NCI-H1092 (cell line): ENCODE measurements at places on chromosomes 3 and 15.
A peak's percentile ranks its signal among the peaks of the same experiment; 100 is the strongest.

DNA sequence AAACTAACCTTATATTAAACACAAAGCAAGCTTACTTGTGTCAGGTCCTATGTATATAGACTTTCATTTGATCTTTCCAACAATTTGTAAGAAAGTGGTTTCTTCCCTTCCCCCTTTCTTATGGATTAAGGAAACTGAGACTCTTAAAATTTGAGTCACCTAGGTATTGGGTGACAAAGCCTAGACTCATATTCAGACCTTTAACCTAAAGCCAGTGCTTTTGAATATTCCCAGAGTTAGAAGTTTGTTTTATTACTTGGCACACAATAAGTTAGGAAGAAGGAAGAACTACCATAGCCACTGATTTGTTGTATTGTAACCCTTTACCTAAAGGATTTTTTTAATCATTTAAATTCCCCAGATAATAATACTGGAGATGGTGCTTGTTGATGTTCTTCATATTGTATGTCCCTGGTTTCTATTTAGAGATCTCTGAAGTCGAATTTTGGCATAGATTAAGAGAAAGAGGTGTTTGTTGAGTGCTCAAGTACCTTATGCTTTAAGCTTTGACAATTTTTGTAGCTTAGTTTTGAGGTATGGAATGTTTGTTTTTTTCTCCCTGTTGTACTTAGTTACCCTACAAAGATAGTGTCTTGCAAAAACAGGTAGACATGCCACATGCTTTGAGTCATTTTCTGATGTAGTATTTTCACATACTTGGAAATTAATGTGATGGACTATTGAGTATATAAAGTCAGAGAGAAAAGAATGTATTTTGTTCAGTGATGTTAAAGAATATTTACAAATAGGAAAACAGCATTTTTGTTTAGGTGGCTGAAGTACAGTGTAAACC is 11.2 kb downstream of the TSC22D2 start:
- DNase-seq: no peak

GRCh38 chr3:10322352-10322710 is 1.4 kb upstream of the SEC13 start:
- DNase-seq: no peak

- no peak for DNase-seq
Observed at GRCh38 chr15:37038716-37039106, 61.6 kb downstream of the MEIS2 start.

DNA sequence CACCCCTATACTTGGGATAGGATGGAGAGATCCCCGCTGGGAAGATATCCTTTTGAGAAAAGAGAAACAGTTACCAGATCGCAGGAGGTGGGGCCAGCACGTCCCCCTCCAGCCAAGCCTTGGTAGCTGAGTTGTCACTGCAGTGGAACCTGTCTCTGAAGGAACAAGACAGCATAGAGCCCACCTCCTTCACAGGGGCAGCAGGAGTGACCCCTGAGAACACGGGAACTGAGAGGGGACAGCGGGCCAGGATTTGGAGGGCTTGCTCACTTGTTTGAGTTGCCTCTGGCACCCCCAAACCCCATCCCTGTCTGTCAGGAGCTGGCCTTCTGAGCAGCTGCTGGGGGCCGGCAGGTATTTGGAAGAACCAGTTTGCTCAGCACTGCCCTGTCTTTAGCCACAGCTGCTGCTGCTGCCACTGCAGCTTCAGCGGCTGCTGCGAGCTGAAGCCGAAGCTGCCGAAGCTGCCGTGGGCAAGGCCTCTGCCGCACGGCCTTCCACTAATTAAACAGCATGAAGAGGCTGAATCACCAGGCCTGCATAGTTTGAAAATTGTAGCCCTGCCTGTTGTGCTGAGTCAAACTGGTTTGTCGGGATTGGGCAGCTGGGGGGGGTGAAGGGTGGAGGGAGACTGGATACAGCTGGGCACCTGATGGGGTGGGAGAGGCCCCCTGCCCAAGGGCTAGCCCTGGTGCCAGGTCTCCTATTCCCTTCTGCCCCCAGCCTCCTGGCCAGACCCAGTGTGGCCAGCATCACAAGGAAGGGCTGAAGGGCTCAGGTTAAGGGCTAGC is 4.0 kb downstream of the EPHB3 start:
- DNase-seq: no peak

DNA sequence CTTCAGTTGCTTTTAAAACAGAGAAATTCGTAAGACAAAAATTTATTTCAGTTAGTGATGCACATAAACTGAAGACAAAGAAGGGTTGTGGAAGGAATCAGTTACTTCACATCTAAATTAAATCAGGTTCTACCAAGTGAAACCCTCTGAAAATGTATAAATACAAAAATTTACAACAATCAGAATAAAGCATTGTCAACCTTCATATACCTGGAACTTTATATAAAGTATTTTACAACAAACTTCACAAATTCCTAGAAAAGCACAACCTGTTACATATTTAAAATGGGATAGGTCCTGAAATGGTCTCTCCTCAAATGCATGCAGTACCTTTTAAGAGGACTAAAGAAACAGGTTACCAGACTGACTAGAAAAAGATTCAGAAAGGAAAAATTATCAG is 26.9 kb downstream of the ATOSA start:
- no peak for DNase-seq

DNA sequence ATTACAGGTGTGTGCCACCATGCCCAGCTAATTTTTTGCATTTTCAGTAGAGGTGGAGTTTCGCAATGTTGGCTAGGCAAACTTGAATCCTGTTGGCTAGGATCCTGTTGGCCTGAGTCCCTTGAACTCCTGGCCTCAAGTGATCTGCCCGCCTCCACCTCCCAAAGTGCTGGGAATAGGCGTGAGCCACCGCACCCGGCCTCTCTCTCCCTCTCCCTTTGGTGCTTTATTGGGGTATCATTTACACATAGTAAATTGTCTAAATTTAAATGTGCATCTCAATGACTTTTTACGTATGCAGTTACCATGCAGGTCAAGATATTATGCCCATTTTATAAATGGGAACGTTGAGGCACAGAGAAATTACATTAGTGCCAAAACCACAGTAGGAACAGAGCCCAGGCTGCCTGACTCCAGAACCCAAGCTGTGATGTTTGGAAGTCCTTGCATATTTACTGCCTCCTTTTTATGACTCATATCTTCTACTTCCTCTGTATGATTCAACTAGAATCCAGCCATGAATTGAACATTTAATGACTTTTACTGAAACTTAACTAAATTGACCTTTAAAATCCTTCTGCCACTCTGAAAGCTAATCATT is 34.0 kb upstream of the RPP14 start:
- no peak for DNase-seq

- DNase-seq: no peak
Observed at GRCh38 chr3:45008117-45008516, 18.0 kb upstream of the CLEC3B start.

- no peak for DNase-seq
Observed at GRCh38 chr3:109265295-109265694, 51.0 kb downstream of the DPPA2 start.

- DNase-seq: no peak
Observed at GRCh38 chr3:143099210-143099609, 20.4 kb upstream of the CHST2 start.

- no peak for DNase-seq
Observed at GRCh38 chr3:113142476-113142875, 68.9 kb upstream of the BOC start.

GRCh38 chr3:187368251-187369088 is at the start of gene RTP4:
RTP4 (plus strand) TSS chr3:187368385; CDS start chr3:187368442, 57 bp downstream.
- DNase-seq: peak; percentile 44

DNA sequence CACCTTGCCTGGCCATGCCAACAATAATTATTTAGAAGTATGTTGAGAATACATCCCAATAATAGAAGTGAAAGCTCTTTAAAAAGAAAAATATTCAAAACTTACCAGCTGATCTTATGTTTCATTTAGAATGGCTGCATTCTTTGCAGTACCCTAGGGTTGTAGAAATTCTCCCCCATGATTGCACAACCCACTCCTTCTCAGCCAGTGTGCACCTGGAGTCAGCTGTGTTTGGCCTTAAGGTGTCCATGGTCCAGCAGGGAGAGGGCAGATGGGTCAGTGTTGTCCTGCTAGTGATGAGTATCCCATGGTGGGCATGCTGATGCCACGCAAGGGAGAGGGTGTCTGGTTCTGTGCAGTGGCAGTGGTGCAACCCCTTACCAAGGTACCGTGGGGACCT is 117.3 kb downstream of the IGF1R start:
- DNase-seq: no peak

DNA sequence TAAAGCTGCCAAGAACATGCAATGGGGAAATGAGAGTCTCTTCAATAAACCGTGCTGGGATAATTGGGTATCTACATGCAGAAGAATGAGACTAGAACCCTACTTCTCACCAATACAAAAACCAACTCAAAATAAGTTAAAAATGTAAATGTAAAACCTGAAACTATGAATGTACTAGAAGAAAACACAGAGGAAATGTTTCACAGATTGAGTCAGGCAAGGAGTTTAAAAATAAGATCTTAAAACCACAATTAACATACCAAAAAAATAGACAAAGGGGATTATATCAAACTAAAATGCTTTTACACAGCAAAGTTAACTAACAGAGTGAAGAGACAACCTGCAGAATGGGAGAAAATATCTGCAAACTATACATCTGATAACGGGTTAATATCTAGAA is 90.4 kb downstream of the ISL2 start:
- no peak for DNase-seq

DNA sequence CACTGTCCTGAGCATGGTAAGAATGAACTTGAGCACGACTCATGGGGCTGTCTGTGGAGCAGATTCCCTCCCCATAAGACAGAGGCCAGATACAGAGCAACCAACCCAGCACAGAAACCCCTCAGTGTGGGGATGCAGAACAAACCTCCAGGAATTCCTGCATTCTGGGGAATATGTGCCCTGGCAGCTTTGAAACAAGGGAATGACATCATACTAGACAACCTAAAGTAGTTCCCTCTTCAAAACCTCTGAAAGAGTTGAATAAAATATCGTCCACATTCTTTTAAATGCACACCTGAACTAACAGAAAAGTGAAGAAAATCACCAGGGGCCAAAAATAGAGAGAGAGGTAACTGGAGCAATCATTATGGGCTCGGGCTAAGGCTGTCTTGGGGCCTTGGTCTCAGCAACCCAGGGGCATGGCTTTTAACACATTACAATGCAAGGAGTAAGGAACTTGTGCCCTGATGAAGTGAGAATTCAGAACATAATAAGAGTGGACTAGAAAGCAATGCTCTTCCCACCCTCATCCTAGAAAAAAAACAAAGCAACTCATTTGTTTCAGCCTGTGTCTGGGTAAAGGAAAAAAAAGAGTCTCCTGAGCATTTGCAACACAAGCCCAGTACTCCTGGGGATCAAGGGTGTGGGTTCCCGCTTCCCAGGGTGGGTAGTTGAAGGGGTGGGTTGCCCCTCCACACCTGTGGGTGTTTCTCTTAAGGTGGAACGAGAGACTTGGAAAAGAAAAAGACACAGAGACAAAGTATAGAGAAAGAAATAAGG is 43.9 kb downstream of the ADIPOQ start:
- DNase-seq: no peak

DNA sequence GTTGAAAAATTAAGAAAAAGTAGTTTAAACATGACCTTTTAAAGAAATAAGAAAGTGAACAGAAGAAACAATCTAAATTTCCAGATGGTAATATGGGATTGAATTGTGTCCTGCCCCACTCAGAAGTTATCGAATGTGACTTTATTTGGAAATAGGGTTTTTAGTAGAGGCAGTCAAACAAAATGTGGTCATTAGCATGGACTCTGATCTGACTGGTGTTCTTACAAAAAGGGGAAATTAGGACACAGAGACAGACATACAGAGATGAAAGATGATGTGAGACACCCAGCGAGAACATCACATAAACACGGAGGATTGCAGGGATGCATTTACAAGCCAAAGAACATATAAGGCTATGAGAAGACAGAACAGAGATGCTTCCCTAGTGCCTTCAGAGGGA is 73.2 kb downstream of the XRN1 start:
- no peak for DNase-seq

DNA sequence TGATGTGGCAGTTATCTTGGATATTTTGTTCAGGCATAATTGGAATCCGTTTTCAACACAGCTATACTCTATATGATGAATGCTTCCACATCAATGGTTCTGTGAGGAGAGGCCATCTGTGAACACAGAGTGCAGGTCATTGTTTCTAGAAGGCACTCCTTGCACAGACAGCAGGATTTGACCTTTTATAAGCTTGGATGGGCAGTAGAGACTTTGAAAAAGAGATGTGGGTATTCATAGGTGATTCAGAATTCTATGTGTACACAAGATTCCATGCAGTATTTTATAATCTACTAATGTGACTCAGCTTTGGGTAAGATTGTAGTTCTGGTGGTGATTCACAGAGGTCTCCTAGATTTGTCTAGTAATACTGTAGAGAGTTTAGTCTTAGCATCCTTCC is 12.5 kb downstream of the ARPP21 start:
- DNase-seq: no peak

DNA sequence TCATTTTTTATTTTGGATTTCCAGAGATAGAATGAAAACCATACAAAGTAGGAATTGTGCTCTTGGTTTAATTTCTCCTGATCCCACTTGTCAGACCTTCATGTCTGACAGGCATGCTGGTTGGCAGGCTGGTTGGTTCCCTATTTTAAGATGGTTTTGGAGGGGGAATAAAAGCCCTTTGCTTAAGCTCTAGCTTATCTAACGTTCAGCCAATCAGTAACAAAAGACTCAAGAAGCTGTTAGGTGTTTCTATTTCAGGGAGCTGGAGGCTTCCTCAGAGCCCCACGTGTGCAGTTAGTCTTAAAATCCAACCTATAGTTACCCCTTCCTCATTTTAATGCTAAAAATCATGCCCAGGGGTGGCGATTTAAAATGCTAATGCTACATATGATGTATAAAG is 40.5 kb upstream of the XIRP1 start:
- no peak for DNase-seq

- DNase-seq: no peak
Observed at GRCh38 chr15:33119273-33119672, 75.2 kb downstream of the FMN1 start.

GRCh38 chr3:123642182-123642956 is 57.5 kb upstream of the HACD2 start:
- DNase-seq: peak; percentile 36

DNA sequence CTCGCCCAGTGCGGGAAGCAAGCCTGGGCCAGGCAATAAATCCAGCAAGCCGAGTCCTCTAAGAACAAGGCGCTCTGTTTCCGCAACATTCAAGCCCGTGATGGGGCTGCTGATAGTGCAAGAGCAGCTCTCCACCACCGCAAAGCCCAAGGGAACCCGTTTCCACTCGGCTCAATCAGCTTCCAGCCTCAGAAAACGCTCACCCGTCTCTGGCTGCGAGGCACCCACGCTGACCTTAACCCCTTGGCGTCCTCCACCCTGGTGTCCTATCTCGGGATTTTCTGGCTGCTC is 17.8 kb downstream of the SPATA12 start:
- DNase-seq: no peak

DNA sequence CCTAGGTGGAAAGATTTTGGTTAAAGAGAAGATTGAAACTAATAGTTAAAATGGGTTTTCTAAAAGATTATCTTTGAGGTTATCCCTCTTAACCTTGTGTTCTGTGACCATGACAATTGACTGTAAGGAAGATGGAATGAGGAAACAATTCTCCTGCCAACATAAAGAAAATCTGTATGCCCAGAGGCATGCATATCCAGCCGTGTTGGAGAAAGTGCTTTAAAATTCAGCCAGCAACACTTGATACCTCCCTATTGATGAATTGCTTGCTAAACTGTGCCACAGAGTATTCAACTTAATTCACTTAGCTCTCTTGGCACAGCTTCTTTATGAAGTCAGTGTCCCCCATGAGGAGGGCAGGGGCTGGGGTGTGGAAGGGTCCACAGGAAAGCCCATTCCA is 203.5 kb downstream of the UBE2E2 start:
- no peak for DNase-seq
